ENCODE measurements at places on chromosomes 12 and 14. TPM values are rescaled to one million over a fixed set of nuclear protein-coding genes. Genes with fewer than 3 reads are reported as not detected.

The RTL1 gene
- total RNA-seq, result 0.04 TPM

GRCh38 chr12:108805136-108805535, 52.2 kb downstream of the SSH1 start:
- DNase-seq, result no peak

The CNTN1 gene
- 0.07 TPM for total RNA-seq

DNA sequence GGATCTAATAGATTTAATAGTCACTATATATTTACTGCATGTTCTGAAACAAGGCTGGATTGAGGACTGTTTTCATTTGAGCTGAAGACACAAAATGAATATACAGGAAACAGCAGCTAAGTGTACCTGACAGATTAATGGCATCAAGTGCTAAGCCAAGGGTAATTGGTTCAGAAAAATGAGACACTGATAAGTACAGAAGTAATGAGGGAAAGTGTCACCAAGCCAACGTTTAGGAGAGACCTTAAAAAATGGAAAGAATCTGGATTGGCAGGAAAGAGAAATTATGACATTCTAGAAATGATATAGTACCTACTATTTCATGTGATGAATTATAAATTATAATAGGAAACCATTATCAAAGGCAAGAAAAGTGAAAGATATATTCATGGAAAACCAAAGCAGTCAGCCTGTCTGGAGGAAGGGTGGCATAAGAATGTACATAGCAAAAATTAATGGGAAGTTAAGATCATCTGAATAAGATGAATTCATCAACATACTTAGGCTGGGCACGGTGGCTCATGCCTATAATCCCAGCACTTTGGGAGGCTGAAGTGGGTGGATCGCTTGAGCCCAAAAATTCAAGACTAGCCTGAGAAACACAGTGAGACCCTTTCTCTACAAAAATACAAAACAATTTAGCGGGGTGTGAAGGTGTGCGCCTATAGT, 21.0 kb upstream of the DUSP16 start:
- no peak for DNase-seq
